ENCODE measurements at places on chromosomes 13 and 19.

GRCh38 chr19:7377196-7377595 lies 28.5 kb downstream of the ARHGEF18 start:
- DNase-seq = no peak

DNA sequence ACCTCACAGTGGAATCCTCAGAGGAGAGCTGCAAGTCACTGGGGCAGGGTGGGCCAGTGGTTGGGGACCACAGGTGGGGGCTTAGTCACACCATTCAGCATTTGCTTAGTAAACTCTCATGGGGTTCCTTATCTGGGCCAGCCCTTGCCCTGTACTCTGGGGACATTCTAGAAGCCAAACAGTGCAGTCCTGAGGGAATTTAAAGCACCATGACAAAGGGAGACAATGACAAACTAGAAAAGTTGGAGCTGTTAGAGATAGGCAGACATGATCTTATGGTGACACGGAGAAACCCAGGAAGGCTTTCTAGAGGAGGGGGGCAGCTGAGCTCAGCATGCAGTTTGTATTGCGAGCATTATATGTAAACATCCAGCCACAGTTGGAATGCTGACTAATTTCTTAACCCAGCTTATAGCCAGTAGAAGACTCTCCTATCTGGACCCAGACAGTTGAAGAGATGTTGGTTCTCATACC lies 87.6 kb downstream of the ZNF429 start:
- no peak for DNase-seq

GRCh38 chr19:35755131-35755549 lies 1.7 kb downstream of the HSPB6 start:
- no peak for DNase-seq

- no peak for DNase-seq
Measured at GRCh38 chr13:75836441-75836840, 200.3 kb downstream of the LMO7 start.

GRCh38 chr13:80374444-80374843 lies 33.5 kb upstream of the SPRY2 start:
- no peak for DNase-seq

DNA sequence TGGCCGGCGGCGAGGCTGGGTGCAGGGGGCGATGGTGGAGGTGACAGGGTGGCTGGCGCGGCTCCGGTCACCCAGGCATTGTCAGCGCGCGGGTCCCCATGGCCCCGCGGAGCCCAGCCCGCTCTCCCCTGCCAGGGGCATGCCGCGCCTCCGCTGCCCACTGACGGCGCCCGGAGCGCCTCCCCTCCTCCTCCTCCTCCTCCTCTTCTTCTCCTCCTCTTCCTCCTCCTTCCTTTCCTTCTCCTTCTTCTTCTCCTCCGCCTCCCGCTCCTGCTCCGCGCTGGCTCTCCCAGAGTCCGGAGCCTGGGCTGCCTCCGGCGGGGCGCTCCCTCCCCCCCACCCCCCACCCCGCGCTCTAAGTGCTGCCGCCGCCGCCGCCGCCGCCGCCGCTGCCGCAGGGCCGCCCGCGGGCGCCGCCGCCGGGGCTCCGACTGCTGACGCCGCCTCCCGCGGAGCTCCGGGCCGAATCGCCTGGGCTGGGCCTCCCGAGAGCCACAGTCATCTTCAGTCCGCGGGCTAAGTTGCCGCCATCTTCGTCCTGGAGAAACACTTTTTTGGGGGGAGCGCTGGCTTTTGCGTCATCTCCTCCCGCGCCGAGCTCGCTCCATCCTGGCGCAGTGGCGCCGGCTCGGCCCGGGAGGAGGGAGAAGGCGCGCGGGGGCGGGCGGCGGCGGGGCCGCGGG lies 348.3 kb downstream of the LIG4 start:
- no peak for DNase-seq

- DNase-seq = no peak
Measured at GRCh38 chr13:52345048-52345447, 60.9 kb downstream of the THSD1 start.

- no peak for DNase-seq
Measured at GRCh38 chr13:49305792-49306425, 58.2 kb downstream of the CDADC1 start.

DNA sequence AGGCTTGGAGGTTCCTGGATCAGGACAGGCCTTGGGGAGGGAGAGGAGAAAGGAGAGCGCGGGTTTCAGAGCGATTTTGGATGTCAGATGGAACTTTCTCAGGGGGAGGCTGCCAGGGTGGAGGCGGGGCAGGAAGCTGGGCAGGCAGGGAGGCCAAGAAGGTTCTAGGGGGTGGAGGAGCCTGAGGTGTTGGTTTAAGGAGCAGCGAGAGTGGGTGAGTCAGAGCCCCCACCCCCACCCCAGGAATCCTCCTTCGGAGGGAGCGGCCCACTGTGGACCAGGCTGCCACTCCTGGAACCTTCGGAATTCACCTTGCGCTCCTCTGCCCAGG lies 15.9 kb upstream of the NOP53 start:
- no peak for DNase-seq

GRCh38 chr13:61770681-61771080 lies 355.0 kb upstream of the PCDH20 start:
- no peak for DNase-seq

GRCh38 chr13:34201050-34201913 lies 383.3 kb downstream of the RFC3 start:
- no peak for DNase-seq

- no peak for DNase-seq
Measured at GRCh38 chr13:108621462-108621861, 7.9 kb upstream of the MYO16 start.

- no peak for DNase-seq
Measured at GRCh38 chr13:29537736-29538651, 57.5 kb downstream of the SLC7A1 start.

- no peak for DNase-seq
Measured at GRCh38 chr13:105763851-105764250, 771.6 kb downstream of the EFNB2 start.

DNA sequence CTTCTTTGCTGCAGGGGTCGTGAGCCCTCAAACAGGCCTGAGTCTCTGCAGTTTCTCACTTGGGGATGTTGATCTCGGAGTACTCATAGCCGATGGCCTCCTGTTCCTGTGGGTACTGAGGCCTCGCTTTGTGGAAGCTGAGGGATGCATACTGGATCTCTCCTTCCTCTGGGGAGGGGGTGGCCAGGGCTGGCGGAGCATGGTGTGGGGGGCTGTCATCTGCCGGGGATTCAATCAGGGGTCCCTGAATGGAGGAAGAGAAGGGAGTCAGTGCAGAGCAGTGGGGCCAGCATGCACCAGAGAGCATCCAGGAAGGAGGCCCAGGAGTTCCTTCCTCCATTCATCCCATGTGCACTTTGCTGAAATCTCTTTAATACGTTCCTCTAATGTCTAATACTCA lies 10.0 kb downstream of the SIGLEC12 start:
- no peak for DNase-seq

DNA sequence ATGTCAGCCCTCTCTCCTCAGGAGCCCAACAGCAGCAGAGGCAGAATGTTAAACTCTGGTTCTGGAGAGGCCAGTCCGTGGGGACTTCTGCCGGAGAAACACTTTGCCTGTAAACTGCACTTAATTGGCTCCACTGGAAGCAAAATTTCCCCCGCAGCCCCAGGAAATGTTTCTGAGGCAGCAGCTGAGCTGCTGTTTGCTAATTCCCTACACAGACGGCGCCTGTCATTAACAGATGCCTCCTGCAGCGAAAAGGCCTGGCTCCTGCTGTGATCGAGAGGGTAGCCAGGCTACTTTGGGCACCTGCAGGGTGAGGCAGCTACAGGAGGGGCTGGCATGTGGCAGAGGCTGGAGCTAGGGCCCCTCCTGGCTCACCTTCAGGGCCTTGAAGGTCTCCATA lies 5.2 kb upstream of the TM6SF2 start:
- no peak for DNase-seq

- peak; percentile 26 for DNase-seq
Measured at GRCh38 chr19:40908976-40909375, 26.9 kb upstream of the CYP2A7 start.

- DNase-seq = no peak
Measured at GRCh38 chr19:43574424-43575155, 737 bp downstream of the XRCC1 start.

GRCh38 chr19:58338825-58339558 lies 12.2 kb downstream of the ZSCAN22 start:
- no peak for DNase-seq

DNA sequence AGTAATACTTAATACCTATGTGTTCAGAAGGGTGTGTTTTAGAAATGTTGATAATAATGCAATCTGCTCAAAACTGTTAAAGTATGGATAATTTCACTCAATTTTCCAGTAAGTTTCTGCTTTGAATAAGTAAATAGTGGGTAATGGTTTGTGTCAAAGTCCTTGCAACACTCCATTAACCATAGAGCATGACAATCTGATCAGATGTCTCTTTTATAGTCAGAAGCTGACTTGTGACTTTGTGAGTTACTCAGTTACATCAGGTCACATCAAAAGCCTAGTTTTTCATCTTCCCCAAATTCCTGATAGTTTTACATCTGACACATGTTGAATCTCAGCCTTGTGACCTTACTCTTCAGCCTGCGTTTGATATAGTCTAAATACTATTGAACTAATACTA lies 338.0 kb downstream of the EFNB2 start:
- DNase-seq = no peak

DNA sequence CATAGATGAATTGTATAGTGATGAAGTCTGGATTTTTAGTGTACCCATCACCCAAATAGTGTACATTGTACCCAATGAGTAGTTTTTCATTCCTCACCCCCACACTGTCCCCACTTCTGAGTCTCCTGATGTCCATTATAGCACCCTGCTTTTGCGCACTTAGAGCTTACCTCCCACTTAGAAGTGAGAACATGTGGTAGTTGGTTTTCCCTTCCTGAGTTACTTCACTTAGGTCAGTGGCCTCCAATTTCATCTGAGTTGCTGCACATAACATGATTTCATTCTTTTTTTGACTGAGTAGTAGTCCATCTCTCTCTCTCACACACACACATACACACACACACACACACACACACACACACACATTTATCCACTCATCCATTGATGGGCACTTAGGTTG lies 43.2 kb upstream of the ALOX5AP start:
- no peak for DNase-seq

DNA sequence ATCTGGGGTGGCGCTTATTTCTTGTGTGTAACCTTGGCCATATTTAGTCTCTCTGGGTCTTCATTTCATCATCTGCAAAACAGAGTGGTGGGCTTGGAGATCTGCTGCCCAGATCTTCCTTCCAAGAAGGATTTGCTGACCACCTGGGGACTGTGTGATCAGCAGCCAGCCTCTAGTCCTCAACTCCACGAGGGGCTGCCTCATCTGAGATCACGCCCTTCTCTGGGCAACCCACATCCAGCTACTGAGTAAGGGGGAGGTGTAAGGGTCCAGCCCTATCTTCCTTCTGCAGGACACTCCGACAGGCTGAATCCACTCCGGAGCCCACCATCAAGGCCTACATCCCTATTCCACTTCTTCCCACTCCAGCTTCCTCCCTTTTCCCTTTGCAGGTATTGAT lies 57.9 kb downstream of the CHST8 start:
- no peak for DNase-seq

DNA sequence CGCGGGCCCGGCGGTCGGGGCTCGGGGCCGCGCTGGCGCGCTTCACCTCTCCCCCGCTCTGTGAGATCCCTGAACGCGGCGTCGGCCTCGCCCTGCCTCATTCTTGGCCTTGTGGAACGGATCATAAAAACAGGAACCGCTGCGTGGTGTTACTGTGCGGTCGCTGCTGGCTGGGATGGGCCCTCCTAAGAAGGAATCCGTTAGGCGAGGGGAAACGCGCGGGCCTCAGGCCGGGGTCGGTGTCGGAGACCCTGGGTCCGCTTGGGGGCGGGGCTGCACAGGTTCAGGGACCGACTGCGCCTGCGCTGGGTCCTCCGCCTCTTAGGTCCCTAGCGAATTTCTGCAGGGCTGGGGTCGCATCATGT lies 381 bp downstream of the CKAP2 start:
- DNase-seq = peak; percentile 79

DNA sequence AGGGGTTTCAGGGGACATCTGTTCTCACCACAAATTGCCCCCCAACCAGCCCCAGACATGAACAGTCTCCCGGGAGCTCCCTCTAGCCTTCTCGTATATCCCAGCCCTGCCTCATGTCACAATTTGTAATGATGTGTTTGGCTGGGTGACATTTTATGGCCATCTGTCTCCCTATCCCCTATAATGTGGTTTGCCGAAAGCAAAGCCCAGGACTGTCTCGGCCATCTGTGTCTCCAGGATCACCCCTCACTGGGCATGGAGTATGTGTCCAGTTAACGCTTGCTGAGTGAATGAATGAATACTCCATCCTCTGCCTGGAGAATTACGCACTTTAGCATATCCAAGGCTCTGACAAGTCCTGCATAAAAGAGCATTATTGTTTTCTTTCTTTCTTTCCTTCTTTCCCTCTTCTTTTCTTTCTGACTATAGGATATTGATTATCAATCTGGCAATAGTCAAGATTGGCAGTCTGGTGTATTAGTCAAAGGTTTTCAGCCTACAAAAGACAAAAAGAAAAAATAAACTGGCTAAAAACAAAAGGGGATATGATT lies 15.1 kb downstream of the HPN start:
- no peak for DNase-seq

GRCh38 chr19:49560358-49560900 lies 19.9 kb downstream of the NOSIP start:
- DNase-seq = peak; percentile 21

GRCh38 chr19:41903193-41903953 lies 20.4 kb downstream of the ARHGEF1 start:
- DNase-seq = no peak

GRCh38 chr19:35715355-35715809 lies 2.4 kb upstream of the KMT2B start:
- no peak for DNase-seq

GRCh38 chr13:69980799-69981198 lies 126.8 kb upstream of the ATXN8OS start:
- no peak for DNase-seq

DNA sequence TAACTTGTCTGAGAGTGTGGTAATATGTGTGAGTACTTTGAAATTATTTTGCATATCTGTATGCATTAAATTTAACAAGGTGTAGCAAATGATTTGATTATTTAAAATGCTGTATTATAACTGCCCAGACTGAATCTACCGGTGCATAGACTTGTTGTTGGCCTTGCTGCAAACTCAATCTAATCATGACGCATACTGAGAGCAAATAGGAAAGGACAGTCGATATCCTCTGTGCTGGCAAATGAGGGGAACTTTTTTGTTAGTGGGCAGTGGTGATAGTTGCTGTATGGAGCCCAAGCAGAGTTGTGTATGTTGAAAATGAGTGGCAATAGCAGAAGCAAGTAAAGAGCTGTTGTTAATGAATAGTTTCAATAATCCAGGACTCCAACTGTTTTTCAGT lies 127.4 kb downstream of the LMO7 start:
- no peak for DNase-seq

- no peak for DNase-seq
Measured at GRCh38 chr19:20066861-20067260, 10.9 kb upstream of the ZNF90 start.

Measured in naive B cell (primary cell).